Central memory CD4-positive, alpha-beta T cell (primary cell): ENCODE measurements at places on chromosomes 13 and 19.

- no peak for DNase-seq
Measured at GRCh38 chr19:18057557-18057956, 29.2 kb downstream of the IL12RB1 start.

DNA sequence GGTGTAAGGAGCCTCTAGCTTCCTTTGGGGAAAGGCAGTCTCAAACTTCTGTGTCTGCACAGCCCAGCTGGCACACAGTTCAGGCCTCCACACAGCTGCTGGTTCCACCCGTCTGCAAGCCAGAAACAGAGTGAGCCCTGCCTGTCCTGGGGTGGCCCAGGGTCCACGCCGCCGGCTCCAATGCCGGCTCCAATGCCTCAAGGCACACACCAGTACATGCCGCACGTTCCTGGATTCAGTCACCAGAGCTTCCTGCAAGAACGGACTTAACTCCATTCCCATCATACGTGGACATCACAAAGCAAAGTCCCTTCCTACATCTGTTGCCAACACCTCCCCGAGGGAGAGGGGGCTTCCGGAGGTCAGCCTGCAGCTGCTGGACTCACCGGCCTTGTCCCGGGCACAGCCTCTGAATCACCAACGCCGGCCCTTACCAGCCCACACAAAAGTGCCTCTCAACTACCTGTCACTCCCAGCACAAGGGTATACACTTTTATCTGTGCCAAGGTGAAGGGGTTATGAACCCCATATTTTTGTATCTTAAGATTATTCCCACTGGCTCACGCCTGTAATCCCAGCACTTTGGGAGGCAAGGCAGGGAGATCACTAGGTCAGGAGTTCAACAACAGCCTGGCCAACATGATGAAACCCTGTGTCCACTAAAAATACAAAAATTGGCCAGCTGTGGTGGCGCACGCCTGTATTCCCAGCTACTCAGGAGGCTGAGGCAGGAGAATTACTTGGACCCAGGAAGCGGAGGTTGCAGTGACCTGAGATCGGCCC, 8.5 kb downstream of the SH3GL1 start:
- no peak for DNase-seq

GRCh38 chr19:45304141-45304926, 18.3 kb downstream of the CKM start:
- no peak for DNase-seq

GRCh38 chr19:32223595-32224370, 121.6 kb upstream of the ZNF507 start:
- DNase-seq = no peak

- no peak for DNase-seq
Measured at GRCh38 chr19:13153569-13154240, 3.5 kb downstream of the IER2 start.

GRCh38 chr13:65472336-65472735, 1757.8 kb downstream of the PCDH9 start:
- DNase-seq = no peak

- no peak for DNase-seq
Measured at GRCh38 chr19:39265321-39265916, 2.8 kb upstream of the IFNL2 start.
